ENCODE measurements at places on chromosomes 16 and 17.

DNA sequence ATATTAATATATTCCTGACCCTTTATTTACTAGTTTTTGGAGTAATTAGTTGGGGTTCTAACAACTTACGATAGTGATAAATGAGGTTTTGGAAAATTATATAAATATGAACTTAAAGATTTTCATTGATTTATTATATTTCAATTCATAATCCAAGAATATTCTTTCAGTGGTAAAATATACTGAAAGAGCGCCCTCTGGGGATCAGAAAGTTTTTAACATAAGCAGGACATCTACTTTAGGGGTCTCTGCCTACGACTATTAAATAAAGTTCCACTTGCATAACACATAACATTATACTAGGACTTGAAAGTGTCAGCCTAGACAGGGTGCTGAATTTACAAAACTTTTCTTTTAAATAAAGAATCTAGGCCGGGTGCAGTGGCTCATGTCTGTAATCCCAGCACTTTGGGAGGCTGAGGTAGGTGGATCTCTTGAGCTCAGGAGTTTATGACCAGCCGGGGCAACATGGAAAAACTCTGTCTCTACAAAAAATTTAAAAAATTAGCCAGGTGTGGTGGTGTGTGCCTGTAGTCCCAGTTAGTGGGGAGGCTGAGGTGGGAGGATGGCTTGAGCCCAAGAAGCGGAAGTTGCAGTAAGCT is 15.6 kb downstream of the RFWD3 start:
- peak; percentile 6 for DNase-seq

DNA sequence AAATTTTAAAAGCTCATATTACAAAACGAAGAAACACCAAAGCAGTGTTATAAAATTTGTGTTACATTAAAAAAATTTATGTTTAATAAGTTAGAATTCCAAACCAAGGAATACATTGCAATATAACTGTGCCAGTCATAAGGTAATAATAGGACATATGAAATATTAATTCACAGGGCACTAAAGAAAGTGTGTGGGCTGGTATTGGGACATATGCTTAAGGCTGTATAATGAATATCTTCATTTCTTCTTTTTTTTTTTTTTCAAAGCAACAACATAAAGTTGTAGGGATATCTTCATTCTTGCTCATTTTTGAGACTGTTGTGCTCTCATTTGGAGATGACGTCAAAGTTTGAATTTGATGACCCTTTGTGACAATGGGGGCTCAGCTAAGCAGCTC is 17.5 kb upstream of the FBXO47 start:
- DNase-seq, result no peak

DNA sequence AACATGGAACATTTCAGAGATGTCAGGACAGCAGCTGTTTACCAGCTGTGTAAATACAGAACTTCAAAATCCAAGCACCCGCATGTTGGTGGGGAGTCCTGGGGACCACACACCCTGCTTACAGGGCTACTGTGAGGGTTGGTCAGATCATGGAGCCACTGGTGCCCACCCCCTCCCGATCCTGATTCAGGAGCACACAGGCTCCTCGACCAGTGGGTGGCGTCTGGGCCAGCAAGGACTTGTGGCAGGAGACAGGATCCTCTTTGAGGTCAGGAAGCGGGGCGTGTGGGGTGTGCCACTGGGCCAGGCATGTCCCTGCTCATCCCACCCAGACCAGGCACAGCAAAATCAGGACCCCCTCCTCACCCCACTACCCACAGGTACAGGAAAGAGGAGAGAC is 83.6 kb downstream of the SDK2 start:
- no peak for DNase-seq

- no peak for DNase-seq
Measured at GRCh38 chr16:54462771-54463170, 176.2 kb upstream of the IRX3 start.

GRCh38 chr16:79874391-79874790 is 273.9 kb upstream of the MAF start:
- no peak for DNase-seq

- DNase-seq, result no peak
Measured at GRCh38 chr16:86455116-86455515, 55.2 kb upstream of the FOXF1 start.

DNA sequence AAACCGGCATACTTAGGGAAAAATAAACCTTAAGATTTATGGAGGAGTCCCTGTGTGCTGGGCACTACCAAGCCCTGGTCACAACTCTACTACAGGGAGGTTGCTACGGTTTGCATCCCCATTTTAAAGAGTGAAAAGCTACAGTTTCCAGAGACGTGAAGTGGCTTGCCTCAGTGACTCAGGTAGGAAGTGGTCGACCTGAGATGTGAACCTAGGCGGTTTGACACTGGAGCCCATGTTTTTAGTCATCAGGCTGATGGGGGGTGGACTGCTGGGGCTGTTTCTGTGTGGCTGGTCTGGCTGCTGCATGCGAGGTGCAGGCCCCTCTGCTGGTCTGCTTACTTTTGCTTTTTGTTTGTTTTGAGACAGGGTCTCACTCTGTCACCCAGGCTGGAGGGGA is 6.6 kb downstream of the COX6A2 start:
- no peak for DNase-seq

DNA sequence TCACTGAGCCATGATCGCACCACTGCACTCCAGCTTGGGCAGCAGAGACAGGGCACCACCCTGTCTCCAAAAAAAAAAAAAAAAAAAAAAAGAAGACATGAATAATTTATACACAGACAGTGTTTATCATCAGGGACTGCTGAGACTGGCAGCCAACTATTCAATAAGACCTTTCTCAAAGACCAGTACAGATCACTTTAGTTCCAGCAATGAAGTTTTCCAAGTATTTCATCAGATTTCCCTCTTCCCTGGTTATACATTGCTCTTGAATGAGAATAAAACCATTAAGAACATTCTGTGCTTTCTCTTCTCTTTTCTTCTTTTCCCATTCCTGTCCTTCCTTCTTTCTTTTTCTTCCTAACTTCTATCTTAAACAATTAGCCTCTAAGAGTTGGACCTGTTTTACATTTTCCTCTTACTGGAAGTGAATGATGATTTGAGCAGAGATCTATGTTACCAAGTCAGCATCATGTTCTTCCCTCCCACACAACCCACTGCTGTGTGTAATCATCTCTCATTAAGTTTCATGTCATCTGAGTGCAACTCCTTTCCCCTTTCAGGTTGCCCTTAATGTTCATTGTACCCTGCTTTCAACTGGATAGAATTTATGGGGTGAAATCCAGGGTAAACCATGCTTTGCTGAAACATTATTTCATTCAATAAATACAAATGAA is 35.9 kb upstream of the SMIM36 start:
- DNase-seq, result no peak

- no peak for DNase-seq
Measured at GRCh38 chr16:77569406-77569805, 134.6 kb upstream of the ADAMTS18 start.

DNA sequence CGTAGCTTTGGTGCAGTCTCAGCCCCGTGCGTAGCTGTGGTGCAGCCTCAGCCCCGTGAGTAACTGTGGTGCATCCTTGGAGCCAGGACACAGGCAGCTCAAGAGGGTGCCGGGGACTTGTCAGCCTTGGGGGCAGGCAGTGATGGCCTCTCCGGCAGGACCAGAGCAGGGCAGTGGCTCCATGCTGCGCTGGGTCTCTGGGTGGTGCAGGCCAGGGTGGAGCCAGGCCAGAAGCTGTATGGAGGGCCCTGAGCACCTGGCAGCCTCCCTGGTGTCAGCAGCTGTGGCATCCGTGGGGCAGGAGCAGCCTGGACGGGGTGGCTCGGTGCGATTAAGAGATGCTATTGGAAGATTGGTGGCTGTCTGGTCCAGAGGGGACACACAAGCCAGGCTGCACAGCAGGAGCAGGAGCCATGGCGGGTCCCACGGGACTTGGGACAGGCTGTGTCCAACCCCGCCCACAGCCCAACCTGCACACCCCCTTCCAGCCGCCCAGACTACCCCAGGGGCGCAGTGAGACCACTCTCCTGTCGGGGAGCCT is 28.3 kb upstream of the CDH15 start:
- DNase-seq, result no peak

DNA sequence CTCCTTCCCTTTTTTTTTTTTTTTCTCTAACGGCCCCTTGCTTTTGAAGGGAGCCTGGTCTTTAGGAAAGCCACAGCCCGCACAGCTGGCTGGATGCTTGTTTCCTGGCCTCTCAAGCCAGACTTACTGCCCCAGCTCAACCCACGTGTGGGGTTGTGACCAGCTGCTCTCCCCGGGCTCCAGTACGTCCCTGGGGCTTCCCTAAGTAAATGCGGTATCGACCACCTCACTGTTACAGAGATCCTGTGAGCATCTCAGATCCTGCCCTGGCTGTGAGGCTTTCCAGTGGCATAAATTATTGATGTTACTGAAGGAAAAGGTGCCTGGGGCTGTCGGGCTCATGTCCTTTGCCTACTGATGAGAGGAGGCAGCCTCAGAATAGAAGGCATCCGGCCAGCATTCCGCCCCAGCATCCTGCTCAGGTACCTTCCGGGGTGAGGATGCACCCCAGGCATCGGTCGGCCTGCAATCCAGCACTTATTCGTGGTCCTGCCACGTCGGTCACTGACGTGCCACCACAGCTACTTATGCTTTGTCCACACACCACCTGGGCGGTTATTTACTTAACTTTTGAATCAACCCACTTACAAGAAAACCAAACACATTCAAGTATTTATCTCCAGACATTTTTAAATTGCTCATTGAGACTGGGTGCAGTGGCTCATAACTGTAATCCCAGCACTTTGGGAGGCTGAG is 9.6 kb downstream of the GPRC5B start:
- DNase-seq, result no peak

- DNase-seq, result no peak
Measured at GRCh38 chr16:59684911-59685310, 950.8 kb upstream of the GOT2 start.

GRCh38 chr16:5649762-5650743 is 552.5 kb upstream of the EEF2KMT start:
- DNase-seq, result no peak

GRCh38 chr16:75922250-75922649 is 196.0 kb upstream of the CPHXL start:
- no peak for DNase-seq

DNA sequence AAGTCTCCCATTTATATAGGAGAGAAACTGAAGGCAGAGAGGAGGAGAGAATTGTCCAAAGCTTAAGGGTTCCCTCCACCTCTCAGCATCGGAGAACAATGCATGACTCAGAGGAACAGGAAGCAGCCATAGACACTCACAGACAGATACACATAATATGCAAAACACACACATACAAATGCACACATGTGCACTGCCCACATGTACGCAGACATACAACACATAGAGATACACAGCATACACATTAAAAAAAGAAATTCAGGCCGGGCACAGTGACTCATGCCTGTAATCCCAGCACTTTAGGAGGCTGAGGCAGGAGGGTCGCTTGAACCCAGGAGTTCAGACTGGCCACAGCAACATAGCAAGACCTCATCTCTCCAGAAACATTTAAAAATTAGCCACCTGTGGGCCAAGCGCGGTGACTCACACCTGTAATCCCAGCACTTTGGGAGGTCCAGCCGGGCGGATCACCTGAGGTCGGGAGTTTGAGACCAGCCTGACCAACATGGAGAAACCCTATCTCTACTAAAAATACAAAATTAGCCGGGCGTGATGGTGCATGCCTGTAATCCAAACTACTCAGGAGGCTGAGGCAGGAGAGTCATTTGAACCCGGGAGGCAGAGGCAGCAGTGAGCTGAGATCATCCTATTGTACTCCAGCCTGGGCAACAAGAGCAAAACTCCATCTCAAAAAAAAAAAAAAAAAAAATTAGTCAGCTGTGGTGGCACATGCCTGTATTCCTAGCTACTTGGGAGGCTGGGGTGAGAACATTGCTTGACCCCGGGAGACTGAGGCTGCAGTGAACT is 11.3 kb downstream of the ERAL1 start:
- DNase-seq, result no peak

DNA sequence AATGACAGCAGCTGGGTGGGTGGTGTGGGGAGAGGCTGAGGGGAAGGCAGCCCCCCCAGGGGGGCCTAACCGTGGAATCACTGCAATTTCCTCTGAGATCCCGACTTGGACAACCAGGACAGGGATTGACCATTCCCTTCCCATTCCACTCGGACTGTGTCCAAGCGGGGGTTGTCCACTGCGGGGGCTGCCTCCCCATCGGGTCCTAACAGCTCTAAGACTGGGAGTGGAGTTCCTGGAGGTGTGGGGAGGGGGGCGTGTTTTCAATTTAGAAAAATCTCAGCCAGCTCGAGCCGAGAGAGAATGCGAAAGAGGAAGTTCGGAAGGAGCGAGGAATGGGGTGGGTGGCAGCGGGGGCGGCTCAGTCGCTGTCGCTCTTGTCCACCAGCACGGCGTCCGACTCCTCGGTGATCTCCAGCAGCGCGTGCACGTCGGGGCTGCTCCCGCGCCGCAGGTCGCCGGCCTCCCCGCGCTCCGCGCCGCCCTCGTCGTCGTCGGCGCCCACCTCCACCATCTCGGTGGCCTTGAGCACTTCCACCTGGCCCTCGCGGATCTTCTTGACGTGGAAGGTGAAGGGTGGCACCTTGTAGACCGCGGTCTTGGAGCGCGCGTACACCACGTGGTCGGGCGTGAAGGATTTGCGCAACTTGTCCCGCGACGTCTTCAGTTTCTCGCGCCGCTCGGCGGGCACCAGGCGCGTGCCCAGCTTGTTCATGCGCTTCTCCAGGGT is 16.2 kb upstream of the STAT3 start:
- no peak for DNase-seq

GRCh38 chr17:50564916-50565315 is 4.4 kb downstream of the CACNA1G start:
- DNase-seq, result no peak

DNA sequence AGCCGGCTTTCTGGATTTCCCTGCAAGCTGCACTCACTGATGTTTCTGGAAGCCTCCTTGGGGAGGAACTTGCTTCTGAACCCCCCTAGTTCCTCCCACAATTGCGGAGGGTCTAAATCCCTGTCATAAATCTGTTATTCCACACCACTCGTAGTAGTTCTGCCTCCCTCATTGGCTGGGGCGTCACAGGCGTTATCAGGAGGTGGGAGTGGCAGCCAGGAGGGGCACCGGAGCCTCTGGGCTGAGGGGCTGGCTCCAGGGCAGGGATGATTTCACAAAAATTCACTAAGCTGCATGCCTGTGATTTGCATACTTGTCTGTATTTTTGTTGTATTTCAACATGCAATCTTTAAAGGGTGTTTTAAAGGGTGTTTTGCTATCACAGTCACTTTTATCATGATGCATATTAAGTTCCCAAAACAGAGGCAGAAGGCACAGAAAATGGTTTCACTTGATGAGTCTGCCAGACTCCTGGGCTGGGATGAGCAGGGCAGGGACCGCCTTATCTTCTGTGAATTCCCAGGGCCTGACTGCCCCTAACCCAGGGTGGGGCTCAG is 176.2 kb upstream of the FOXF1 start:
- no peak for DNase-seq

DNA sequence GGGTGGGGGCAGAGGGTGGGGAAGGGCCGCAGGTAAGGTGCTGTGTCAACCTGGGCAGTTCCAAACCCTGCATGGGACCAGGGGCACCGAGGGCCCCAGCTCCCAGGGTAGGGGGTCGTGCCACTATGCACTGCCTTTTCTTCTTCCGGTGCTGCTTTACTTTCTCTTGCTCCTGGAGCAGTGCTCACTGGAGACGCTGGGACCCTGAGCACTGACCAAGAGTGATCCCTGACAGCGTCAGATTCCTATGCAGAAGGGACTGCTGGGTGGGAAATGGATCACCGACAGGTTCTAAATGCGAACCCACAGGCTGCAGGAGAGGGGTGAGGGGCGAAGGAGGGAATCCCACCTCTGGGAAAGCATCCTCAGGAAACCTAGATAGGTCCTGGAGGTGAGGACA is 470.1 kb downstream of the SOX9 start:
- no peak for DNase-seq

All from neural crest cell (in vitro differentiated cells).